Progenitor cell of endocrine pancreas (in vitro differentiated cells): ENCODE measurements at places on chromosomes 1 and 21.

- no peak for DNase-seq
Observed at GRCh38 chr21:36806103-36806502, 107.2 kb downstream of the SIM2 start.

DNA sequence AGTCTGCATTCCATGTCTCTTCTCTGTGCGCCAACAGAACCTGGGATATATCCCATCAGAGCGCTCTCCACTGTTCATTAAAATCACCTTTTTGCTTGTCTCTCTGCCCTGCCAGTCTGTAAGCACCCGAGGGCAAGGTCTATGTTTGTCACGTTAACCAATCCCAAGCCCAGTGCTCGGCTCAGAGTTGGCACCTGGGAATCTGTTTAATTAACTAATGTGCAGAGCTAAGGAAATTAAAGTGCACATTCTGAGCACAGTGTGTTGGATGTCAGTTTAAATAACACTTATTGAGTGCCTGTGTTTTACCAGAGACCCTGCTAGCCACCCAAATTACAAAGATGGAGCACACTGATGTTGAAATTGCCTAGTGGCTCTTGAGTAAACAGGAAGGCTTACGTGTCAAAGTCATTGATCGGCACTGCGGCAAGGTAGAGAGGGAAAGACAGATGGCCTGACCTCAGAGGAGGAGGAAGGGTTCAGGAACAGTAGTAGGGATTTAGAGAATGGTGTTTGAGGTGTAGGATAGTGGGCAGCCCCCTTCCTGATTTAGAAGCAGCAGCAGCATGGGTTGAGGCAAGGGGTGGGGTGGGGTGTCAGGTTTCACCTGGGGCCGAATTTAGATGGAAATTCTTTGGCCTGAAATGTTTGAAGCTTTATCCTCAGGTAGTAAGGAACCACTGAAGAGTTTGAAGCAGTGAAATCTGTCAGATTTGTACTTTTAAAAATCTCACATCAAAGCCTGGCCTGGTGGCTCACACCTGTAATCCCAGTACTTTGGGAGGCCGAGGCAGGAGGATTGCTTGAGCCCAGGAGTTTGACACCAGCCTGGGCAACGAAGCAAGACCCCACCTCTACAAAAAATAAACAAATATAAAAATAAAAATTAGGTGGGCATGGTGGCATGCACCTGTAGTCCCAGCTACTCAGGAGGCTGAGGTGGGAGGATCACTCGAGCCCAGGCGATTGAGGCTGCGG, 7.7 kb downstream of the ARMH1 start:
- DNase-seq = no peak

DNA sequence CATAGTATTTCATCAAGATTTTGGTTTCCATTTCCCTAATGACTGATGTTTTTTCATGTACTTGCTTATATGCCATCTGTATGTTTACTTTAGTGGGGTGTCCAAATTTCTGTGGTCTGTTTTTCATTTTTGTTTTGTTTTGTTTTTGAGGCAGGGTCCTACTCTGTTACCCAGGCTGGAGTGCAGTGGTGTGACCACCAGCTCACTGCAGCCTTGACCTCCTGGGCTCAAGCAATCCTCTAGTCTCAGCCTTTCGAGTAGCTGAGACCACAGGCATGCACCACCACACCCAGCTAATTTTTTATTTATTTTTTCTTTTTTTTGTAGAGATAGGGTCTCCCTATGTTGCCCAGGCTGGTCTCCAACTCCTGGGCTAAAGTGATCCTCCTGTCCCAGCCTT, 378.0 kb upstream of the VAMP3 start:
- no peak for DNase-seq

DNA sequence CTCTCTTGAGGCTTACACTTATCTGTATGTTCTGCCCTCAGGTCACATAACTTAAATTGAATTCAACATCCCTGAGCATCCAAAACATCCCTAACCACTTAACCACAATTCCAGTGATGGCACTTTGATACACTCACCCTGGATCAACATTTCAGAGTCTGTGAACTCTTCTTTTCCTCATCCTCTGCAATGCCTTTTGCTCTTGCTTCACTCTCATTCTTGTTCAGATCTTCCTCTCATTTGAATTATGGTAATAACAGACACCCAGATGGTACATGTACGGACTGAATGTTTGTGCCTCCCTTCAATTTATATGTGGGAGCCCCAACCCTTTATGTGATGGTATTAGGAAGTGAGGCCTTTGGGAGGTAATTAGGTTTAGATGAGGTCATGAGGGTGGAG, 33.4 kb downstream of the PTGER3 start:
- no peak for DNase-seq

DNA sequence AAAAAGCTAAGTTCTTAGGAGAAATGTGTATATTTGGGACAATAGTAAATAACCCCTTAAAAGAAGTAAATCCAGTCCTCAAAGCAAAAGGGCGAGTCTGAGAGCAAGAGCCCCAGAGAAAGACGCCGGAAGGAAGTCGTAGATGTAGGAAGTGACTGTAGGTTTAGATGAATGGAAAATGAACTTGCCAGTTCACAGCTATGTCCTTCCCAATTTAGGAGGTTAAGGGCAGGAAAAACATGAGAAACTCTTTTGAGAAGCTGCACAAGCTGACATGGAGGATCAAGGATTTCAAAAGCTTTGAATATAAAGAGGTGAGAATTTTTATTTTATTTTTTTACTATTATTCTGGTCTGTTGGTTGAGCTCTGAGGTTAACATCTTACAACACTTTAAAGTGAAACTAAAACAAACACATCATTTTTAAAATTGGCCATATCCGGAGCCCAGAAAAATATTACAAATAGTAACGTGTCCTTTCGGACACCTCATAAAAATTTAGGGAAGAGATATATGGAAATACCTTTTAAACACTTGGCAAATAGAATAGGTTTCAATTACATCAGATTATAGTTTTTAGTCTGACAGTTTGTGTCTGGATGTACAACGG, 1178.6 kb downstream of the MRPL39 start:
- DNase-seq = no peak

GRCh38 chr1:145545055-145545454, 62.7 kb upstream of the GPR89A start:
- no peak for DNase-seq

DNA sequence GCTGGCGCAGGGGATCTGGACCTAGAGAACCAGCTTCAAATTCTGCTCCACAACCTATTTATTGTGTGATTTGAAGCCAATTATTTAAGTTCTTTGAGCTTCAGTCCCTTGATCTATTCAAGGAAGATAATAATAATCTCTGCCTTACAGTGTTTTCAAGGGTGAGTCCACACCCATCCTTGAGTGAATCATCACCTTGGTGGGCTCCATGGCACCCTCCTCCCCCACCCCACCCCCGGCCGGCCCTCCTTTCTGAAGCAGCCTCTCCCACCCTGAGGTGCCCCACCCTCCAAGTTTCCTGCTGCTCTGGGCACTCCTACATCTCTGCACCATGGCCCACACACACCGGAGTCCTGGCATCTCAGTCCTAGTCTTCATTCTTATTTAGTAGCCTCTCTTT, 38.3 kb downstream of the TCP10L start:
- DNase-seq = no peak
